Fibroblast of lung (primary cell): ENCODE measurements at places on chromosomes 1 and 21. TPM values are rescaled to one million over a fixed set of nuclear protein-coding genes. Genes with fewer than 3 reads are reported as not detected.

ESRRG gene
- total RNA-seq: 0.51 and 0.83 TPM in 2 replicates

GRCh38 chr1:174914991-174915390 is 84.8 kb upstream of the CACYBP start:
- H3K36me3 ChIP-seq: no peaks in the 10 kb centered on the region
- DNase-seq: no peak
- H3K4me3 ChIP-seq: no peak overlapping the region
- no peaks in the 10 kb centered on the region for H3K4me1 ChIP-seq
- no peaks in the 10 kb centered on the region for H3K27me3 ChIP-seq
- no peak overlapping the region for H3K27ac ChIP-seq

PGLYRP4 gene
- total RNA-seq: not detected in 2 replicates

- DNase-seq: peak; percentile 92
- no peak overlapping the region for H3K27ac ChIP-seq
- no peaks in the 10 kb centered on the region for H3K36me3 ChIP-seq
Measured at GRCh38 chr1:111227851-111228747, 586 bp downstream of the CHI3L2 start.

GRCh38 chr1:112708002-112708448 is 1.1 kb upstream of the RHOC start:
- H3K36me3 ChIP-seq: peaks cover 8% of the 10 kb centered on the region
- H3K27me3 ChIP-seq: peaks cover 3% of the 10 kb centered on the region
- peak overlapping the region; percentile 50 for H3K4me3 ChIP-seq
- no peak for DNase-seq

GRCh38 chr1:73044241-73045036 is 762.1 kb upstream of the NEGR1 start:
- H3K4me1 ChIP-seq: no peaks in the 10 kb centered on the region
- no peak overlapping the region for H3K27ac ChIP-seq
- DNase-seq: peak; percentile 8
- no peaks in the 10 kb centered on the region for H3K27me3 ChIP-seq
- H3K4me3 ChIP-seq: no peak overlapping the region

SLC30A10 gene
- not detected in 2 replicates for total RNA-seq

DNA sequence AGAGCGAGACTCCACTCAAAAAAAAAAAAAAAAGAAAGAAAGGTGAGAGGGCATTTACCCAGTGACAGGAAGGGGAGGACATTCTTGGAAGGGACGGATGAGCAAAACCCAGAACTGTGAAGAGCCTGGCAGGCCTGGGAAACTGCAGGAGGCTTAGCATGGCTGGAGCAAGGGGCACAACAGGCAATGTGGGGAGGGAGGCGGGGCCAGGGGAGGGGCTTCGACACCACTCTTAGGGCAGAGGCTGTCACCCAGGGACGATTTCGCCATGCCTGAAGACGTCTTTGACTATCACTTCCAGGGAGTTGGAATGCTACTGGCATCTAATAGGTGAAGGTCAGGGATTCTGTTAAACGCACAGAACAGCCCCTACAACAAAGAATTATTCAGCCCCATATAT is 184.0 kb downstream of the HUNK start:
- no peak overlapping the region for H3K27ac ChIP-seq
- no peak overlapping the region for H3K4me3 ChIP-seq
- no peak for DNase-seq
